CD4-positive, alpha-beta T cell treated with Interleukin-4 for 1 hour (primary cell): ENCODE measurements at places on chromosomes 4 and X.

DNA sequence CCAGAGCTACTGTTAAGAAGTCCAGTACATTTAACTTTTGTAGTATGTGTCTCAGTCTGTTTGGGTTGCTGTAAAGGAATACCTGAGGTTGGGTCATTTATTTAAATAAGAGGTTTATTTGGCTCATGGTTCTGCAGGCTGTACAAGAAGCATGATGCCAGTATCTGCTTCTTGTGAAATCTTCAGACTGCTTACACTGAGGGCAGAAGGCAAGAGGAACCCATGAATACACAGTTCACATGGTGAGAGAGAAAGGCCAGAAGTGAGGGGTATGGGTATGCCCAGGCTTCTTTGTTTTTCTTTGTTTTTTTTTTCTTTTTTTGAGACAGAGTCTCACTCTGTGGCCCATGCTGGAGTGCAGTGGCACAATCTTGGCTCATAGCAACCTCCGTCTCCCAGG lies 6.0 kb upstream of the CISD2 start:
- no peak for DNase-seq

GRCh38 chr4:159352609-159353008 lies 249.7 kb downstream of the RAPGEF2 start:
- no peak for DNase-seq

DNA sequence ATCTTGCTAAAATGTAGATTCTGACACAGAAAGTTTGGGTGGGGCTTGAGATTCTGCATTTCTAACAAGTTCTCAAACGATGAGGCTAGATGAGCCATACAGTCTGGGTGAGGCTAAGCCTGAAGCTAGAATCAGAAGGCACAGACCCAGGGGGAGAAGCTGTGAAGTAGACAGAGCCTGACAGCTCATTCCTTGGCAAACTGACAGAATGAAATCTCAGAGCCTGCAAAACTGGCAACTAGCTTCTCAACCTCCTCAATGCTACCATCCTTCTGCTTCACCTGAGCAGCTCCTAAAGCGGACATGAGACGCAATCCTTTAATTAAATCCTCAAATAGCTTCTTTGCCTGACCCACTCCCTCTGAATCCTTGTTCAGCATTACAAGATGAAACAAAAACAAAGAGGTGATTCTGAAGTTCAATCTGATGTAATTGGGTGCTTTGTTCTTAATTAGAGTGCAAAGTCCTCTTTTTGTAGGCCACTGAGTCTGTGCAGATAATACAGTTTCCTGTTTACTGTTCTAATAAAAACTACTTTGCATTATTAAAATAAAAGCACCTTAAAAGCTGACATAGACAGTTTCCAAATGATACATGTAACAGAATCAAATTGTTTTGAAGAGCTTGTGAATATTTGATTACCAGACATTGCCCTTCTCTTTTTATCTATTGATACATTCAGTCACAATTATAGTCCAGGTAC lies 71.0 kb upstream of the BMP2K start:
- DNase-seq, result no peak

DNA sequence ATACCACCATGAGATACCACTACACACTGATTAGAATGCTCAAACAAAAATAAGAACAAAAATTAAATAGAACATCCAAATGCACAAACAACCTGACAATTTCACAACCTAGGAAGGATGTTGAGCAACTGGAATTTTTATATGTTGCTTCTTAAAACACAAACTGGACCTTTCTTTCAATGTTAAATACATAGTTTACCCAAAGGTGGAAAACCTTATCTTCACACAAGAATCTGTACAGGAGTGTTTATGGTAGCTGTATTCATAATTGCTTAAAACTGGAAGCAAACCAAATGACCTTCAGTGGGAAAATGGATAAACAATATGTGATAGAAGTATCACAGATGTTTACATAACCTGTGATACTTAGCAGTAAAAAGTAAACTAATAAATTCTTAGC lies 573.8 kb downstream of the MAGEB5 start:
- no peak for DNase-seq

- no peak for DNase-seq
Observed at GRCh38 chrX:40006106-40007017, 91.4 kb downstream of the BCOR start.

GRCh38 chrX:21153503-21153902 lies 220.7 kb upstream of the CNKSR2 start:
- DNase-seq, result no peak

GRCh38 chr4:25297528-25298242 lies 14.9 kb upstream of the ZCCHC4 start:
- no peak for DNase-seq

GRCh38 chr4:8046925-8047541 lies 107.4 kb upstream of the AFAP1 start:
- DNase-seq, result no peak
